Activated CD4-positive, alpha-beta T cell treated with anti-CD3 and anti-CD28 coated beads, Interleukin-2, amount 10 ng/mL, durations not matched to agents 24 days and 14 days (primary cell): ENCODE measurements at places on chromosomes 3 and 15. TPM values are rescaled to one million over a fixed set of nuclear protein-coding genes. Genes with fewer than 3 reads are reported as not detected.

Gene LARP6
- total RNA-seq = not detected in 2 replicates

Gene SKIC8
- total RNA-seq = 57.6 and 62.2 TPM in 2 replicates

GRCh38 chr3:136637176-136637575 is 115.0 kb downstream of the STAG1 start:
- H3K4me1 ChIP-seq = peaks cover under 1% of the 10 kb centered on the region
- H3K36me3 ChIP-seq = peaks cover 8% of the 10 kb centered on the region
- H3K27ac ChIP-seq = no peak overlapping the region
- H3K4me3 ChIP-seq = no peak overlapping the region

DNA sequence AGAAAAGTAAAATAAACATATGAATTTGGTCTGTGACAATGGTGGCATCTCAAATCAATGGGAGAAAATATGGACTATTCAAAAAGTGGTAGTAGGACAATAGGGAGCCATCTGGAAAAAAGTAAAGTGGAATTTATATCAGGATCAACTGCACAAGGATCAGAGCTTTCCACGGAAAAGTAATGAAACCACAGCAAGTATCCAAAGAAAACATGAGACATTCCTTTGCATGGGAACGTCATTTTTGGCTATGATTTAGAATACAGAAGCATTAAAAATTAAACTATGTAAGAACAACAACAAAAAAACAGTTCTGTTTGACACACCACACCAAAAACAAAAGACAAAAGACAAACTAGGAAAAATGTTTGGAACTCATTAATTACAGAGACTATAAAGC is 18.7 kb downstream of the CRBN start:
- H3K27me3 ChIP-seq = no peaks in the 10 kb centered on the region
- peaks cover 54% of the 10 kb centered on the region for H3K36me3 ChIP-seq
- H3K4me1 ChIP-seq = peaks cover under 1% of the 10 kb centered on the region
- DNase-seq = no peak

Gene GOLGA8H
- total RNA-seq = 0.12 TPM in 1 of 2 replicates, not detected in the other

Gene FBXL22
- total RNA-seq = 0.80 and 1.3 TPM in 2 replicates

Gene TOP2B
- total RNA-seq = 137 and 147 TPM in 2 replicates

GRCh38 chr3:149234671-149235245 is 13.1 kb upstream of the CP start:
- no peaks in the 10 kb centered on the region for H3K4me1 ChIP-seq
- DNase-seq = no peak
- no peak overlapping the region for H3K27ac ChIP-seq
- H3K36me3 ChIP-seq = no peaks in the 10 kb centered on the region
- H3K4me3 ChIP-seq = no peak overlapping the region
- H3K27me3 ChIP-seq = peaks cover 30% of the 10 kb centered on the region

GRCh38 chr3:126134219-126134975 is 46.0 kb downstream of the ALDH1L1 start:
- no peak overlapping the region for H3K4me3 ChIP-seq
- H3K27me3 ChIP-seq = peaks cover 5% of the 10 kb centered on the region
- no peaks in the 10 kb centered on the region for H3K36me3 ChIP-seq
- no peak overlapping the region for H3K27ac ChIP-seq
- no peaks in the 10 kb centered on the region for H3K4me1 ChIP-seq

GRCh38 chr3:112086875-112087524 is 811 bp downstream of the C3orf52 start:
- peak overlapping the region; percentile 87 for H3K27ac ChIP-seq
- no peaks in the 10 kb centered on the region for H3K27me3 ChIP-seq
- H3K36me3 ChIP-seq = peaks cover 4% of the 10 kb centered on the region
- peaks cover 48% of the 10 kb centered on the region for H3K4me1 ChIP-seq
- H3K4me3 ChIP-seq = peak overlapping the region; percentile 93

GRCh38 chr15:60477916-60478565 is 901 bp downstream of the ICE2 start:
- H3K4me1 ChIP-seq = peaks cover 38% of the 10 kb centered on the region
- peak overlapping the region; percentile 95 for H3K4me3 ChIP-seq
- no peaks in the 10 kb centered on the region for H3K27me3 ChIP-seq
- peak; percentile 68 for DNase-seq
- peaks cover 21% of the 10 kb centered on the region for H3K36me3 ChIP-seq

DNA sequence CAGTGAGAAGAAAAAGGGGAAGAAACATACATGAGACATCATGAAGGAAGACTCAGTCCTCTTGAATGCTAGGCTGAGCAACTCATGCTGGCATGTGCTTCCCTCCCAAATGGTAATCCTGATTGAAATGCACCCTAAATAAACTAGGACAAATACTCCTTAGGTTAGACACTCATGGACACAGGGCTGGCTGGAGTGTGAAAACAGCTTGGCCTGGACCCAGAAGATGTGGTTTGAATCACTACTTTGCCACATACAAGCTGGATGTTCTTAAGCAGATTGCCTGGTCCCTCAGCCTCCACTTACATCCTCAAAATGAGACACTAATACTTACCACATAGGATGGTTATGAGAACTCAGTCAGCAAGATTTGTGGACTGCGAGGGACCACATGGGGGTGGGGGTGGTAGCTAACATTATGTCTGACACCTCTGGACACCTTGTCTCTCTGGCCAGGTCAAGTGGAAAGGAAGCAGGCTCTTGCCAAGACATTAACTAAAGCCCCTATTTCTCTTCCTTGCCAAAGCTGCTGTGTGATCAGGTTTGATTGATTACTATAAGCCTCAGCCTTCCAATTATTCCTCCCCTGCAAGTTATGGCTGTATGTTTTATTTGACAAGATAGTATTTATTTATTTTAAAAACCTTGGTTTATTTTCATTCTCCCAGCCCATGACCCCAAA is 138.9 kb upstream of the SLC7A14 start:
- no peaks in the 10 kb centered on the region for H3K36me3 ChIP-seq
- no peaks in the 10 kb centered on the region for H3K4me1 ChIP-seq
- no peak overlapping the region for H3K4me3 ChIP-seq
- no peak overlapping the region for H3K27ac ChIP-seq

- peaks cover 13% of the 10 kb centered on the region for H3K27me3 ChIP-seq
- H3K27ac ChIP-seq = peak overlapping the region; percentile 20
- H3K4me1 ChIP-seq = peaks cover 29% of the 10 kb centered on the region
- DNase-seq = no peak
- peak overlapping the region; percentile 84 for H3K4me3 ChIP-seq
Measured at GRCh38 chr3:46407970-46408369, 911 bp downstream of the CCRL2 start.

Gene CHRNA7
- total RNA-seq = 0.12 TPM in 1 of 2 replicates, not detected in the other

GRCh38 chr3:133211449-133211848 is 173.3 kb downstream of the TMEM108 start:
- no peak for DNase-seq
- no peak overlapping the region for H3K27ac ChIP-seq
- no peak overlapping the region for H3K4me3 ChIP-seq

Gene KCNMB2
- not detected in 2 replicates for total RNA-seq

DNA sequence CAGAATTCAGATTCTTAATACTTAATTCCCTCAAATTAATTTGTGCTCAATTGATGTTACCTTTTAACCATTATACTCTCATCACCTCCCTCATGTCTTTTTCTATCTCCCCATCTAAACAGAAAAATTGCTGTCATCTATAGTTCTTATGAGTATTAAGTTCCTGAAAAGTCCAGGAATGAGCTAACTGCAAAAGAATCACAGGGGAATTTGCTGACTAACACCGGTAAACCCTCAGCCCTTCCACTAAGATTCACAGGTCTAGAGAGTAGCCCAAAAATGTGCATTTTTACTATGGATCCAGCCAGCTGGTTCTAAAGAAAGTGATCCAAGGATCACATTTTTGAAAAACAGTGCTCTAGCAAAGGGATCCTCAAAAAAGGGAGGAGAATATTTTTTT is 67.0 kb downstream of the SETD2 start:
- H3K4me1 ChIP-seq = peaks cover 2% of the 10 kb centered on the region
- no peaks in the 10 kb centered on the region for H3K27me3 ChIP-seq
- no peak overlapping the region for H3K4me3 ChIP-seq
- no peak overlapping the region for H3K27ac ChIP-seq
- no peak for DNase-seq
- peaks cover 41% of the 10 kb centered on the region for H3K36me3 ChIP-seq

DNA sequence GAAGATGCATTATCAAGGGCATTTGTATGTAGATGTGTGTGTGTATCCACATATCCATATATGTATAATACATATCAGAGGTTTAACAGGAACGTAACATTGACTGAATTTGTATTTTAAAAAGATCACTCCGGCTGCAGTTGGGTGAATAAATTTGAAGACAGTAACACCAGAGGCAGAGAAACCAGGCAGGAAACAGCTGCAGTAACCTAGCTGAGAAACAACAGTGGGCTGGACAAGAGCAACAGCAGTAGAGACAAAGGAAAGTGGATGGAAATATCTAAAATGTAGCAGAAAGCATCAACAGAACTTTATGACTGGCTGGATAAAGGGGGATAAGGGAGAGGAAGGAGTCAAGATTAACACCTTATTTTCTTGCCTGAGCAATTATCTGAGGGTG is 68.3 kb upstream of the SETMAR start:
- H3K27ac ChIP-seq = no peak overlapping the region
- H3K27me3 ChIP-seq = peaks cover 1% of the 10 kb centered on the region
- H3K4me1 ChIP-seq = no peaks in the 10 kb centered on the region
- H3K4me3 ChIP-seq = no peak overlapping the region
- no peak for DNase-seq

DNA sequence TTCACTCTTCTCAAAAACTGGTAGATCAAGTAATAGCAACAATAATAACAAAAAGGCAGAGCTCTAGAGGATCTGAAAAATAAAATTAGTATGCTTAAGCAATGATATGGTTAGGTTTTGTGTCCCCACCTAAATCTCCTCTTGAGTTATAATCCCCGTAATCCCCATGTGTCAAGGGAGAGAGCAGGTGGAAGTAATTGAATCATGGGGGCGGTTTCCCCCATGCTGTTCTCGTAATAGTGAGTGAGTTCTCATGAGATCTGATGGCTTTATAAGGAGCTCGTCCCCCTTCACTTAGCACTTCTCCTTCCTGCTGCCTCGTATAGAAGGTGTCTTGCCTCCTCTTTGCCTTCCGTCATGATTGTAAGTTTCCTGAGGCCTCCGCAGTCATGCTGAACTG is 60.2 kb upstream of the ABHD2 start:
- peaks cover 12% of the 10 kb centered on the region for H3K27me3 ChIP-seq
- DNase-seq = no peak
- H3K4me1 ChIP-seq = peaks cover 3% of the 10 kb centered on the region

GRCh38 chr15:78092261-78093041 is at the start of gene SH2D7:
SH2D7 (plus strand) TSS chr15:78092561; CDS start chr15:78092585, 24 bp downstream.
- no peak for DNase-seq
- H3K36me3 ChIP-seq = no peaks in the 10 kb centered on the region
- H3K27me3 ChIP-seq = peaks cover 2% of the 10 kb centered on the region
- H3K4me3 ChIP-seq = no peak within 1 kb of the TSS
- peaks cover 30% of the 10 kb centered on the region for H3K4me1 ChIP-seq
- H3K27ac ChIP-seq = peak within 1 kb of the TSS; percentile 10

DNA sequence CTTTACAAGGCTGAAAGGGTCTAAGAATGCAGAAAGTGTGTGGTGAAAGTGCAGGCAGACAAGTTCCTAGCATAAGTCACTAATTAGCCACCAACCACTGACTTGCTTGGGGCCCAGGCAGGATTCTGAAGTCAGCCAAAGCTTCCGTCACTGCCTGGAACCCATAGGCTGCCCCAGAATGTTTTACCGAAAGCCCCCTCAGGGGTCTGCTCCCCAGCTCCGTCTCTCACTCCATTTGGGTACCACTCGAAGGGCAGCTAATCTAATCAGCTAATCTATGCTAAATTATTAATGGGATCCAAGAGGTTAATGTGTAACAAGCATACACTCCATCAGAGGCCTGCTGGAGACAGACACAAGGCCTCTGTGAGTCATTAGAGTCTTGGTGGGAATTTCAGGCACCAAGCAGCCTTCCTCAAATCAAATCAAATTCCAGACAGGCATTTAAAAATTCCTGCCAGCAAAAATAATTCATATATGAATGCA is 13.2 kb downstream of the ADAMTS9 start:
- no peak overlapping the region for H3K27ac ChIP-seq
- H3K4me1 ChIP-seq = no peaks in the 10 kb centered on the region
- H3K27me3 ChIP-seq = no peaks in the 10 kb centered on the region
- no peaks in the 10 kb centered on the region for H3K36me3 ChIP-seq

DNA sequence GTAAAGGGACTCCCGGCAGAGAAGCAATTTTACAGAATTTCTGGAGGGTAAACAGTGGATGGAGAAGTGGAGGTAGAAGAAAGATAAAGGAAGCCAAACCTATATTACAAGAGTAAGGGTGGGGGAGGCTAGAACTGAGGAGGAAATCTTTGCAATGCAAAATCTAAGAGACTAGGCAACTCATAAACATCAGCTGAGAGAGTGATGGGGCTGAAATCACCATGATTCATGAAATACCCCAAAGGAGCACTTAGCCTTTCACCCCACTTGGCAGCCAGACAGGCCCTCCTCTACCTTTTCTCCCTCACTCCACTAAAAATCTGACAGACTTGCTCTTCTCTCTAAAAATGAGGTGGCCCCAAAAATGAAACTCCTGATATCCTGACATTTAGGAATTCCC is 19.5 kb upstream of the ZBTB38 start:
- DNase-seq = no peak
- H3K36me3 ChIP-seq = no peaks in the 10 kb centered on the region
- H3K27me3 ChIP-seq = peaks cover 11% of the 10 kb centered on the region
- H3K4me3 ChIP-seq = no peak overlapping the region
- H3K4me1 ChIP-seq = no peaks in the 10 kb centered on the region
- H3K27ac ChIP-seq = no peak overlapping the region

Gene CLDN18
- total RNA-seq = not detected in 2 replicates

- no peaks in the 10 kb centered on the region for H3K36me3 ChIP-seq
- no peak for DNase-seq
- H3K27me3 ChIP-seq = no peaks in the 10 kb centered on the region
- H3K27ac ChIP-seq = no peak overlapping the region
- no peak overlapping the region for H3K4me3 ChIP-seq
Measured at GRCh38 chr3:133276594-133276993, 123.3 kb upstream of the BFSP2 start.

DNA sequence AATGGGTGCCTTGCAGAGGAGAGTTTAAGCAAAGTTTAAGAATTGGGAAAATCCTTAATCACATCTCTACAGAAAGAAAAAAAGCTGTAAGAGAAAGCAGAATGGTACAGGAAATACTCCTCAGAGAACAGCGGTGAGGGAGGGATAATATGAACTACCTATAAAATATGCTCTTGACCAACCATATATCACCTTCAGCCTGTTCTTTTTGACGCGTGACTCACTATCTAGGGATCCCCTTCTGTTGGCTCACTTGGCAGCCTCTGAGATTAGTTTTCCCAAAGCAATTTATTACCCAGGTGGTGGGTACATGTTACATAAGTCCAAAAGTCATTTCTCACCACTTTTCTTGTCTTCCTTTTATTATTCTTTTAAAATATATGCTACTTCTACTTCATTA is 97.7 kb downstream of the CNTN6 start:
- no peak overlapping the region for H3K4me3 ChIP-seq
- DNase-seq = no peak
- no peak overlapping the region for H3K27ac ChIP-seq
- H3K27me3 ChIP-seq = no peaks in the 10 kb centered on the region
- no peaks in the 10 kb centered on the region for H3K4me1 ChIP-seq
